RWPE2 (cell line): ENCODE measurements at places on chromosomes 3 and 15.

DNA sequence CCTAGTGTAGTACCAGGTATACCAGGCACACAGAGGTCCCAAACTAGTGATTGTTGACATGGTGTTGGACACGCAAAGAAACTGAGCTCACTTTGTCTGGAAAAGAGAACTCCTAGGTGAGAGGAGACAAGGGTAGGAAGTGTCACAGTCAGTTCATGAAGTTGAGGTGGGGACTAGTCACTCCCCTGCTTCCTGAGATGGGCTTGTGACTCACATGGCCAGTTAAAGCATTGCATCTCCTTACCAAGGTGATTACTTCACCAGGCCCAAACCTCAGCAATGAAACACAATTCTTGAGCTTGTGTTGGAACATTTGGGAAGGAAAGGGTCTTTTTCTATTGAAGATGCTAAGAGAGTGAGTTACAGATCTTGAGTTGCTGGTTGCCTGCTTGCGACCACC lies 49.2 kb upstream of the RAD18 start:
- no peak for DNase-seq

GRCh38 chr3:71849681-71850080 lies 64.7 kb upstream of the PROK2 start:
- DNase-seq = no peak

GRCh38 chr3:121730940-121731687 lies 18.4 kb downstream of the GOLGB1 start:
- no peak for DNase-seq

GRCh38 chr3:71050538-71051258 lies 532.8 kb downstream of the FOXP1 start:
- DNase-seq = no peak

- no peak for DNase-seq
These were observed 40.5 kb downstream of the PLS1 start for GRCh38 chr3:142636664-142637063.

DNA sequence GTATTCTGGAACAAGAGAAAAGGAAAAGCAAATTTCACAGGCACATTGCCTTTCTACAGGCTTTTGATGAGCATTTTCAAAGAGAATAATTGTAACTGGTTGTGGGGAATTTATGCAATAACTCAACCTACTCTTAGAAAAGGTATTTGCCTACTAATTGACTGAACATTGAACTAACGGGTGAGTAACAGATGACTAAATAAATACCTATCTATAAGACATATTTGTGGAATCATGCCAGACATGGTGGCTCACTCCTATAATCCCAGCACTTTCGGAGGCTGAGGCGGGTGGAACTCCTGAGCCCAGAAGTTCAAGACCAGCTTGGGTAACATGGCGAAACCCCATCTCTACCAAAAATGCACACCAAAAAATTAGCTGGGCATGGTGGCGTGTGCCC lies 367.7 kb downstream of the CGGBP1 start:
- DNase-seq = no peak

DNA sequence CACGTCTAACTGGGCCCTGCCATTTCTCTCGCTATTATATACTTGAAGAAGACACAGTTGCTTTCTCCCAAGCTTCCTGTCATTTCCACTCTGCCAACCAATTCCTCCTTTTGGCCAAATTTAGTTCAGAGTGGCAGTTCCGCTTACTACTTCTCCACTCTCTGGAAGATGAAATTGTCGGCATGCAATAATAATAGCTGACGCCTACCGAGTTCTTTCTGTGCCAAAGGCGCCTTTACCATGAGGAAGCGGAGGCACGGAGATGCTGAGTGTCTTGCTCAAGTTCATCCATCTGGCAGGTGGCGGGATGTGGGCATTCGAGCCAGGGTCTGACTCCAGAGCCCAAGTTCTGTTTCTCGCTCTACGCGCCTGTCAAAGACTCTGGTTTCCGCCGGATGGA lies 14.6 kb upstream of the NRROS start:
- DNase-seq = no peak

DNA sequence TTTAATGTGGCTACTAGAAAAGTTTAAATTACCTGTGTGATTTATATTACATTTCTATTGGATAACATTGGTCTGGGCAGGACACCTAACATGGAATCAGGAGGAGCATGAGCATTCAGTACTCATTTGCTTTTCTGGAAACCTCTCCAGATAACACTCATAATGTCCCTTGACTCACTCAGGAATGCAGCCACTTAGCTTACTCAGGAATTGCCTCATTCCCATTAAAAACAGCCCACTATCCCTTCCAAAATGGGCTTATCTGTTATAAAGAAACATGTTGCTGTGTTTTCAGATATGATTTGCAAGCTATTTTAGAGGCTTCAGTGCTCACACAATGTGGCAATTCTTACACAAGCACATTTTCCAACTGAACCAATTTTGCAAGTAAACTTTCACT lies 17.1 kb downstream of the GBE1 start:
- no peak for DNase-seq

GRCh38 chr3:27729748-27730611 lies 7.9 kb upstream of the EOMES start:
- DNase-seq = no peak

DNA sequence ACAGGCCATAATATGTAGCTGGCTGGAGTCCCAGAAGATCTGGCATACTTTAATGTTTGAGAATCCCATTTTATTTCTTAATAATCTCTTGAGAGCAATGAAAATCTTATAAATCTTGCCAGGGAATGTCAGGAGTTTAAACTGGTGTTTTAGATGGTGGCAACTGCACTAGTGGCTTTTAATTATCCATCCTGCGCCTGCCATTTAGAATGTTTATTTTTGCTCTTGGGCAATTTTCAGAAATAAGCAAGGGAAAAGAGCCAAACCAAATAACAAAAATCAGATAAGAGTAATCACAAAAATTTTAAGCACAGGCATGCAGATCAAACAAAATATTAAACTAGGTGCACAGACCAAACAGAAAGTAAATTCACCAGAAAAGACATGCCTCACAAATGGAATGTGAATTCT lies 41.9 kb upstream of the UBP1 start:
- DNase-seq = no peak

- no peak for DNase-seq
These were observed 36.4 kb downstream of the ZDHHC3 start for GRCh38 chr3:44939581-44940036.
